Mammary epithelial cell (primary cell): ENCODE measurements at places on chromosomes 4 and X.

DNA sequence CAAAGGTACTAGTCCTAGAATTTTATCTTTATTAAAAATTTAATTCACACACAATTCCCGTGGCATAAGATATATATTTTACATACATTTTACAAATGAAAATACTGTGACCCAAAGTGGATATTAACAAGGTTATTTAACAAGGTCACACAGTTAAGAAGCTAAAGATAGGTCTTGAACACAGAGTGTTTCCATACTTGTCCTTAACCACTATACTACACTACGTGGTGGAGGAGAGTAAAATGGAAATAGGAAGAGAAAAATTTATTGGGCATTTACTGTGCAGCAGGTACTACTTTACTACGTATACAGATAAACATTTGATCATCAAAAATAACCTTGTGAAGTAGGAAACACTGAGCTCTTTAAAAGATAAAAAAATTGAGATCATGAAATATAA lies 14.8 kb downstream of the TECRL start:
- no peak for DNase-seq

DNA sequence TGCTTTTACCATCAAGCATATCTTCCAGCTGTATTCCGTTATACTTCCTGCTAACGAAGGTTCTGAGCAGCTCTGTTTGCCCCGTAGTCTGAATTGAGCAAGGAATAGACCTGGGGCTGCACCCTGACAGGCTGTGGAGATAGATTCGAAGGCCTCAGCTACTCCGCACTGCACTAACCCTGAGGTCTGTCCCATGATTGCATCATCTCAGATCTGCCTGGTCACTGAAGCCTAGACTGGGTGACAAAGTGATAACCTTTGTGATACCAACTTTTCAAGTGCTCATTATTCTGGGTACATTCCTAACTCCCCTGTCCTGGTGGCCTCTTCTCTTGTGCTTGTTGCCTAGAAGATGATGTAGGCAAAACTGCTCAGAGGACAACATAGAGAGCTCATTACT lies 29.9 kb upstream of the PGRMC1 start:
- no peak for DNase-seq

DNA sequence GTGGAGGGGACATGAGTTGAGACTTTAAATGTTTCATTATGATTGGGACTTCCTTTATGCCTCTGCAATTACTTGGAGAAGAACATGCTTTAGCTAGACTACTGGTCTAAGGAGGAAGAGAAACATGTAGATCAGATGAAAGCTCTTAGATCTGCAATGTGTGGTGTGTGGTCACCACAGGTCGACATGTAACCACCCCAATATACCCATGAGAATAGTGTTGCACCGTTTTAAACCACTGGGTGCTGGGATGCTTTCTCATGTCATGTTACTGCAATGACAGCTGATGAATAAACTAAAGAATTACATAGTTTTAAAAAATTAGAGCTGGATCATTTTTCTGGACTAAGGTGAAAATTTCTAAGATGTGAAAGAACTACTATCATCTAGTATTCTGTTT lies 1039.7 kb downstream of the RAPGEF2 start:
- no peak for DNase-seq

- DNase-seq, result no peak
These were observed 3.8 kb downstream of the PHOX2B start for GRCh38 chr4:41744572-41745291.

DNA sequence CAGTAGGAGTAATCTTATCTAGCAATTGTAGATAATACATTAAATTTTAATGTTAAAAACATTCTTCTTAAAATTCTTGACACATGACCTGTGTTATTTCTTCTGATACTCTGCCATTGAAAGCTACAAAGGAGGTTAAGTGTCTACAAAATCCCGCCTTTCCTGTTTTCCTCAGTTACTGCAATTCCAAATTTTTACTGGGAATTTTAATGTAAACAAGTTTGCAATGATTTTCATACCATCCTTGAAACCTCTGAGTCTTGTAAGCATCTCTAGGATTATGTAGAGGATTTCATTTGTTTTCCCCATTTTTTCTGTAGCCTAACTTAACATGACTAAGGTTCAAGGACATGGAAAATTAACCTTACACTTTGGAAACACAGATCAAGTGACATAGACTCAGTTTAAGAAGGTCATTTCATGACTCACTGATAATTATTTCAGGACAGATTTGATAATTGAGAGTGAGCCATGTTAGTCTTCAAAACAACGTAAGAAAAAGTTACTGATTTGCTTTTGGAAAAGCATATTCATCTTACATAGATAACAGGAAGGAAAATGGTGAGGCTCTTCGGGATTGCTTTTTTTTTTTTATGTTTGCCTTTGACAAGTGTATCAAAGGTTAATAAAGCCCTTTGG lies 39.6 kb upstream of the PDLIM5 start:
- no peak for DNase-seq

- no peak for DNase-seq
These were observed 459 bp downstream of the RBMX2 start for GRCh38 chrX:130402208-130402684.

DNA sequence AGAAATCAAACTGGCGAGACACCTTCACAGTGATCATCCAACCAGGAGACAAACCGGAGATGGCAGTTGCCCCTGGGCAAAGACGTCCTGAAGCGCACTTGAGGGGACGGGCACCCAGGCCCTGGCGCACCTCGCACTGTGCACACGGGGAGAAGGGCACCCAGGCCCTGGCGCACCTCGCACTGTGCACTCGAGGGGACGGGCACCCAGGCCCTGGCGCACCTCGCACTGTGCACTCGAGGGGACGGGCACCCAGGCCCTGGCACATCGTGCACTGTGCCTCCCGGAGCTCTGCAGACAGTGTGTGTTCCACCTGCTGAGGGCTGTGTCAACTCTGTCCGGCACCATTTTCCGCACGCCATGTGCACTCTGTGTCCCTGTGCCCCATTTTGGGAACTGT lies 34.6 kb upstream of the CPLX1 start:
- no peak for DNase-seq

DNA sequence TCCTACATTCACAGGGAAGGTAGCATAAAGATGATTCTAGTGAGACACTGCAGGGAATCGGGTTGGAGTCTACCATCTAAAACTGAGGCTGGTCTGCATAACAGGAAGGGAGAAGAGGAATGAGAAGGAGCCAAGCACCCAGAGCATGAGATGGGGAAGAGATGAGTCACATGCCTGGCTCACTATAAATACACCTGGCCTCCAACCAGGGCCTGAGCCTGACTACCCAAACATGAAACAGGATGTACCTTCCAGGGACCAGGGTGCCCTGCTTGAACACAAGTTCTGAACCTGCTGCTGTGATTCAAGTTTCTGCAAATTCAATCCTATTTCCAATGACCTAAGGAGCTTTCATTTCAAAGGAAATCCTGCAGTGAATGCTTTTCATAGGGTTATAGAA lies 24.9 kb downstream of the CD99L2 start:
- DNase-seq, result peak; percentile 47

- DNase-seq, result peak; percentile 85
These were observed 61.6 kb upstream of the BTC start for GRCh38 chr4:74855879-74856278.

DNA sequence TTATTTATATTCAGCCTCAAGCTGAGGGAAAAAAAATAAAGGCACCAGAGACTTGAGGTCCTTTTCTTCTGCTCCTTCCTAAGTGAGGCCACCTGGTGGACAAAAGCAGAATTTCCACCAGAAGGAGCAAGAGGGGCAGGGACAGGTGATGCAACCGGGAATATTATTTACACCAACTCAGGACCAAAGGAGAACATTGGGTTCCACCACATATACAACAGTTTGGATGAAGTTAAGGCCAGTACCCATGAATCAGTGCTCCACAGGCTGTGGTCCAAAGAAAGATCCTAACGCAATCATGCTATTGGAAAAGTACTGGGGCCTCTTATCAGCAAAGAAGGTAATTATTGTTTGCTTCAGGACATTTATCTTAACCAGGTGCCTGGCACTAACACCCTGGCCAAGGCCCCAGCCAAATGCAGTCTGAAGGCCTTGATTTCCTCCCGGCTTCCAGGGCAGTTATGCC lies 57.4 kb downstream of the TSC22D3 start:
- DNase-seq, result peak; percentile 69

DNA sequence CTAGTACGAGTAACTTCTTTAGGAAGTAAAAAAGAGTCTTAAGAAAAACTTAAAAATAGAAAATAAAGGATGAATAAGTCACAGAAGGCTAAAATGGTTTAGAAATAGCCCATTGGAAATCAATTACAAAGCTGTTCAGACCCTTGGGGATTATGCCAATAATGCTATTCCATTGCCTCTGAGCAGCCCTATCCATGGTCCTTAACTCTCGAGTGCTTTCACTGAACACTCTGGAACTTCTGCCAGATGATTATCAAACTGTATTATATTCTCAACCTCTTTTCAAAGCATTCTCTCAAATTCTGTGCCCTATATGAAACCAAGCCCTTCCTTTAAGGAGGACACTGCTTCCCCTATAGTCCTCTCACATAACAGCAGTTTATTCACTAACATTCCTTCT lies 17.0 kb downstream of the SLC9B1 start:
- DNase-seq, result peak; percentile 12

- no peak for DNase-seq
These were observed 4.3 kb downstream of the GABRQ start for GRCh38 chrX:152641996-152642395.

- no peak for DNase-seq
These were observed 160.0 kb downstream of the EFNB1 start for GRCh38 chrX:68988865-68989264.

GRCh38 chr4:163611182-163611581 lies 116.7 kb downstream of the TMA16 start:
- DNase-seq, result no peak

DNA sequence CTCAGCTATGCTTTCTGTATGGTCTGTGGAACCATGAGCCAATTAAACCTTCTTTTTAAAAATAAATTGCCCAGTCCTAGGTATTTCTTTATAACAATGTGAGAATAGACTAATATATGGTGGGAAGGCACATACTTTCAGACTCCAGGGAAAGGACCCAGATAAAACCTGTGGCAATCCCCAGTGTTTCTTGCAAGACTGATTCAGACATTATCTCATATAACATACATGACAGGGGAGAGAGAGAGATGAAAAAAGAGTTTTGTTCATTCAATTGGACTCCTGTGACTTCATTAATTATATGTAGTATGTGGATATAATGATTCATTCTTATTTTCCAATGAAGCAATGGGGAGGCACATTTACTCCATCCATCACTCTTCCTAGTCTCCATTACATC lies 291.4 kb upstream of the PRKX start:
- DNase-seq, result no peak

GRCh38 chr4:12881945-12882584 lies 602.1 kb downstream of the RAB28 start:
- DNase-seq, result no peak

GRCh38 chr4:125985856-125986255 lies 671.1 kb downstream of the FAT4 start:
- no peak for DNase-seq

- peak; percentile 75 for DNase-seq
These were observed 96.5 kb downstream of the ARHGAP10 start for GRCh38 chr4:147828331-147828905.

GRCh38 chr4:6402566-6403399 lies 69.6 kb downstream of the PPP2R2C start:
- DNase-seq, result no peak

GRCh38 chrX:24149351-24150050 lies at the start of gene ZFX:
Gene ZFX, plus strand, starts transcription at chrX:24149729. Its CDS starts 23,014 bp downstream, at chrX:24172743.
- DNase-seq, result peak; percentile 67

DNA sequence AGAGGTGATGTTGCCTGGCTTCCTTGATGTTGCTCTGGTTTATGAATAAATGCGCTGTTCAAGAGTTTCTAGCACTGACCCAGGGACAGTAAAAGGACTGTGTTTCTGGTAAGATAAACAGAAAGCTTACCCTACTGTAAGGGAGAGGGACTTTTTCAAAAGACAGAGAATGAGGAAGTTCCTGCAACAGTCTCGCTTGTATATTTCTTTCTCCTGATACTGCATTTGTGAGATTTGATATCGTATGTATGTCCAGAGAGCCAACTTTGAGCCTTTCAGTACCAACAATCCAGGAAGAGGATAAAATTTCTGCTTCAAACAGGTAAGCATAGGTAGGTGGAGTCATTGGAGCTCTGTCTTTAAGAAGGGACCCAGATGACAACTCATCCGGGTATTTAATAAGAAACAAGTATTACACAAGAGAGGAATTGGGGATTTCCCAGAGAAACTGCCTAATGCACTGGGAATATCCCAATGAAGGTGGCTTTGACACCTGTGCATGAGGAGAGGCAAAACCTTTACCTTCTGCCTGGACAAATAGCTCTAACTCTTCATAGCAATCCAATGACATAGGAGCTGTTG lies 773 bp downstream of the DAPP1 start:
- peak; percentile 90 for DNase-seq

GRCh38 chr4:86819561-86819960 lies 29.6 kb downstream of the SLC10A6 start:
- DNase-seq, result no peak

DNA sequence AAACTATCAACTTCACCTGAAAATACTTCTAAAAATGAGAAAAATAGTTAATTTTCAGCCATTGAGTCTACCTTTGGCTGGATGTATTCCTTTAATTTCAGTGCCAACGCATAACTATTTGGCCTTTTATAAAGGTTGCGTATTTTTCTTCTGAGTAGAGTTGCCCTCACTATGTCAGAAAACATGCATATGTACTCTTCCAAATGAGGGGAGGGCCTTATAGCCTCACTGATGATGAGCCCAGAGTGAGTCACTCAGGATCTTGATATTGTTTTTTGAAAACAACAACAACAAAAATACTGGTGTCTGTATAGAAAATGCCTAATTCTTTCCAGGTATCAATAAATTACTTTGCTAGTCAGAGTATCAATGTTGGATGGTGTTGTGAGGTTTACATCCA lies 349.3 kb downstream of the FBXO8 start:
- no peak for DNase-seq

GRCh38 chr4:156303708-156304107 lies 350.0 kb upstream of the CTSO start:
- DNase-seq, result no peak

DNA sequence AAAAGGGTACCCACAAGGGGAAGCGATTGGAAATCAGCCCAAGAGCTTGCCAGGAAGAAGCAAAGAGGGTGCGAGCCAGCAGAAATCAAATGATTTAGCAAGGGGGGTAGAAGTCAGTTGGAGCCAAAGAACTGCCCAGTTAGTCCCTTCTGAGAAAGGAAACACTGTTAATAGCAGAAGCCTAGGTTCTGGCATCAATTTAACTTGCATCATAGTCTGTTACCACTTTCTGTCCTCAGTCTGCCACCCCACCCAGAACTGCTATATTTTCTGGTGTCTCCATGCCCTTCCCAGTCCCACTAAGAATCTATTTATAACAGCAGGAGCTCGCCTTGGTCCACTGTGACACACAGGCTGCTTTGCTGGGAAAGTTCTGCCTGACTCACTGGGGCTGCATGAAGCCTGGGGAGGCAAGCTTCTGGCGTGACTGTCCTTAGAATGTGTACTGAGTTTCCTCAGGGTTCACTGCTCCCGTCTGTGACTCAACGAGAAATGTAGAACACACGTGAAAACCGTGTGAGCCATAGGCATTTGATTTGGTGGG lies 157.8 kb upstream of the TTC29 start:
- DNase-seq, result peak; percentile 83
